ENCODE measurements at places on chromosomes 16 and 17.

- H3K27ac ChIP-seq = peak overlapping the region; percentile 64
- H3K27me3 ChIP-seq = no peaks in the 10 kb centered on the region
- peak; percentile 73 for DNase-seq
- H3K4me3 ChIP-seq = no peak overlapping the region
- peaks cover 24% of the 10 kb centered on the region for H3K4me1 ChIP-seq
Observed at GRCh38 chr16:19130852-19131824, 17.4 kb downstream of the ITPRIPL2 start.

GRCh38 chr17:8794636-8795035 lies 4.5 kb downstream of the MFSD6L start:
- no peaks in the 10 kb centered on the region for H3K36me3 ChIP-seq
- H3K27me3 ChIP-seq = peaks cover 21% of the 10 kb centered on the region
- no peak overlapping the region for H3K4me3 ChIP-seq
- no peak overlapping the region for H3K27ac ChIP-seq
- H3K4me1 ChIP-seq = peaks cover 9% of the 10 kb centered on the region
- no peak for DNase-seq

DNA sequence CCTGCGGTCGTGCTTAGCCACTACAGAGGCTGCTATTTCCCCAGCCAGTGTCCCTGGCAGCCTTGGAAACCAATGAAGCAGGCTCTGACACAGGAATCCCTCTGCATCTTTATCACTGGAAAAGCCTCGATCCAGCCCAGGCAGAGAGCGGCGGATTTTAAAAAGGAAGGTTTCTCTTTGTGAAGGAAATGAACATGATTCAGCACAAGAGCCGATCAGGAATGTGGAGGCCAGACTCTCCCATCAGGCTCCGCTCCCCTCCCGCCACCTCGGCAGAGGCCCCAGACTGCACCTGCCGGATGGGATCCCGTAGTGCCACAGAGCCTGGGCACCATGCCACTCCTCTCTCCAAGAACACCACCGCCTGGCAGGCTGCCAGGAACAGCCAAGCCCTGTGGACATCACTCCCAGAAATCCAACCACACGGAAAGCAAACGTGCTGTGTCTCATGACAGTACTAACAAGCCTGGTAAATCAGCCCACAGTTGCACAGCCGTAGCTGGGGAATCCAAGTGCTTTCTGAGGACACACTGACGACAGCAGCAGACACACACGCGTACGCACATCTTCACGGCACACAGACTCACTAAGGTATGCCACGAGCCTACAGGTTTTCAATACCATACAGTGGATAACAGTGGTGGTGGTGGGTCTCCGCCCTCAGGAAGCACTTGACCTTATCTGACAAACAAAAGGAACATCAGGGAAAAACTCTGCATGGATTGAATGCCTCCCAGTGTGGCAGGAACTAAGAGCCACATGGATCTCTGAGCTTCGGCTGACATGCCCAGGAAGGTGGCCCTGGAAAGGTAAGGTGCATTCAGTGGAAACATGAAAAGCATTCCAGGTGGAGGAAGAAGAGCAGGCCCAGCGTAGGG lies 5.4 kb downstream of the LRRC75A start:
- peak overlapping the region; percentile 21 for H3K4me3 ChIP-seq
- no peaks in the 10 kb centered on the region for H3K4me1 ChIP-seq
- peak overlapping the region; percentile 58 for H3K27ac ChIP-seq

GRCh38 chr16:85696781-85697180 lies 8.0 kb upstream of the GINS2 start:
- no peak overlapping the region for H3K27ac ChIP-seq
- no peak for DNase-seq
- H3K27me3 ChIP-seq = no peaks in the 10 kb centered on the region
- H3K4me3 ChIP-seq = no peak overlapping the region

DNA sequence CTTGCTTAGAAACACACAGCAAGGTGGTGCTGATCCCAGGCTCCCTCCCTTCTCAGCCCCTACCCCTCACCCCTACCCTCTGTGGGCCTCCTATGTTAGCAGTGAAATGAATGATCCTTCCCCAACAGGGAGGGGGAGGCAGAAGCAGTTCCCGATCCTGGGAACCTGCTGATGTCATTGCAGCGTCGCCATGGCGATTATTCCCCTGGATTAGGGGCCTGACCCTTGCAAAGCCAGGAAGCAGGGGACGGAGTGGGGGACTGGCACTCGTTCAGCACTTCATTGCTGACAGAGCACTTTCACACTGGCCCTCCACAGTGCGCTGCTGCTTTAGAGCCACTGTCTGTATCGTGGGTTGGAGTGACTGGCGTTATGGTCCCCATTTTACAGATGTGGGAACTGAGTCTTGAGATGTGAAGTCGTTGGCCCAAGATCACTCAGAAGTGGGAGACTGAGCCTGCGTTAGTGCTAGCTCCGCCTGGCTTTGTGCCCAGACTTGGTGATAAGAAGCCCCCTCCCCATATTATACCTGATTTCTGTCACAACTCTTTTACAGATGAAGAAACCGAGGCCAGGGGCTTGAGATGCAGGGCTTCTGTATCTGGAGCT lies 26.6 kb downstream of the LASP1 start:
- H3K4me3 ChIP-seq = no peak overlapping the region
- DNase-seq = no peak
- H3K4me1 ChIP-seq = peaks cover 82% of the 10 kb centered on the region
- peaks cover 39% of the 10 kb centered on the region for H3K36me3 ChIP-seq
- no peaks in the 10 kb centered on the region for H3K27me3 ChIP-seq

DNA sequence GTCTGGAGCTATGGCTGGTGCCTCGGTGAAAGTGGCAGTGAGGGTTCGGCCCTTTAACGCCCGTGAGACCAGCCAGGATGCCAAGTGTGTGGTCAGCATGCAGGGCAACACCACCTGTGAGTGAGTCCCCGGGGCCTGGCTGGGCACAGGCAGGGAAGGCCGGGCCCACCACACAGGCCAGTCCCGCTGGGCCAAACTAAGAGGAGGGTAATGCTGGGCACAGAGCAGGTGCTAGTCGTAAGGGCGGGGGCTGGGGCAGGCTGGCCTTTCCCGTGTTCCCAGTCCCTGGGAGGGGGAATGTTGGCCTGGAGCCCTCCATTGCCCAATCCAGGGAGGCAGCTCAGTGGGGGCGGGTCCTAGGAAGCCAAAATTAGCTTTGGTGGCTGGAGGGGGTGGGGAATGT lies 2.5 kb downstream of the KIF1C start:
- H3K27me3 ChIP-seq = no peaks in the 10 kb centered on the region
- DNase-seq = peak; percentile 82
- no peaks in the 10 kb centered on the region for H3K4me1 ChIP-seq

GRCh38 chr17:31917065-31917529 lies 15.6 kb upstream of the UTP6 start:
- no peaks in the 10 kb centered on the region for H3K4me1 ChIP-seq
- no peak overlapping the region for H3K4me3 ChIP-seq
- H3K27me3 ChIP-seq = peaks cover 4% of the 10 kb centered on the region
- no peak overlapping the region for H3K27ac ChIP-seq
- DNase-seq = no peak

DNA sequence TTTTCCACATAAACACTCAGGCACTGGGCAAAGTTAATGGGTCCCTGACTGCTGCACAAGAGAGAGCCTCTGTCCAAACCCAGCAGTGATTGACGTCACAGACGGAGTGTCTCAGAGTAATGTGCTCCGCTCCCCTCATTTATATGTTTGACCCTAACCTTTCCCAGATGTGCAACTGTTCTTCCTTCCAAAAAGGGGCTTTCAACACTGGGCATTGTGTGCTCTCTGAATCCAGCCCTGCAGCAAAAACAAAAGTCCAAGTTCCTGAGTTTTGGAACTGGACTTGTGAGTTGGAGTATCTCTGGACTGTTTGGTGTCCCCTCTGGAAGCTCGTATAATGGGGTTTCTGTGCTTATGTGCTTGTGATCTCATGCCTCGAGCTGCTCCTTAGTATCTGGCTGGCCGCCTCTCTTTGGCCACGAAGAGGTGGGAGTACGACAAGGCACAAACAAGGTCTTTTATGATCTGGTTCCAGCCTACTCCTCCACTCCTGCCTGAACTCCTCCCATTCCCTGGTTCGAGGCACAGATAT lies 76.4 kb upstream of the SMIM36 start:
- no peaks in the 10 kb centered on the region for H3K4me1 ChIP-seq
- H3K36me3 ChIP-seq = no peaks in the 10 kb centered on the region
- DNase-seq = no peak
- H3K4me3 ChIP-seq = no peak overlapping the region

GRCh38 chr17:59652119-59652518 lies 32.4 kb downstream of the CLTC start:
- H3K27me3 ChIP-seq = no peaks in the 10 kb centered on the region
- no peaks in the 10 kb centered on the region for H3K4me1 ChIP-seq
- peaks cover 70% of the 10 kb centered on the region for H3K36me3 ChIP-seq
- DNase-seq = no peak

DNA sequence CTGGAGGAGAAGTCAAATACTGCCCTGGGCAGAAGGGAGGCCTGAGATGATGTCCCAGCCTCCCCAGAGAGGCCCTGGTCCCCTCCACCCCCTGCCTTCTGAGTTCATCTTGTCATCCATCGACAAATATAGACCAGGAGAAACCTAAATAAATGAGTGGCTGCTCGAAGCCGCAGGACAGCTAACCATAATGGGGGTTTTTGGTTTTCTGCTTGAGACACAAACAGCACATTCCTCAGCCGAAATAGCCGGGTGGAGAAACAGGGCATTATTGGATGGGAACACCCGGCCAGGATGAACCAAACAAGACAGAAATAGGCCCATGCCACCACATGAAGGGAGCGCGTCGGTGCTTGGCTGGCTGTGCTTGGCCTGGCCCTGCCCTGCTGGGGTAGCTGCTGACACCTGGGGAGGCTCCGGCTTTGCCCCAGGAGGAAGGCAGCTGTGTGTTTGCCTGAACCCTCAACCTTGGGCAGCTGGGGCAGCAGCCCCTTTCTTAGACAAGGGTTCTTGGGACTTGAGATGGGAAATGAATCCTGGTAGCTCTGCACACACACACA lies 188.1 kb downstream of the IRX5 start:
- no peak overlapping the region for H3K4me3 ChIP-seq
- peaks cover 21% of the 10 kb centered on the region for H3K4me1 ChIP-seq
- no peaks in the 10 kb centered on the region for H3K36me3 ChIP-seq
- DNase-seq = peak; percentile 57

DNA sequence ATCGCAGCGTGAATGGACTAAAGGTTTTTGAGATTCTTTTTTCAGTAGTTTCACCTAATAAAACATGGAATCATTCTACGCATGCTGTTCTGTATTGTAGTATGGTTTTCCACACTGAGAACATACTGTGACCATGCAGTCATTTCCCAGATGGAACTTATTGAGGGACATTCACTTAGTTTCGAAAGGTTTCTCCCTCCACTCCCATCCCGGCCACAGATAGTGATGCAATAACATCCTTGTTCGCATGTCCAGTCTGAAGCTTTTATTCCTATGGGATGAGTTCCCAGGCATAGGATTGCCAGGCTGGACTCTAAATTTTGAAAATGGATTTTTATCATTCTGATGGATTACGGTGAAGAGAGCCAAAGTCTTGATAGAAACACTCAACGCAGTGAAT lies 420.4 kb downstream of the WWOX start:
- DNase-seq = no peak
- H3K36me3 ChIP-seq = no peaks in the 10 kb centered on the region
- H3K4me1 ChIP-seq = no peaks in the 10 kb centered on the region

- no peak overlapping the region for H3K4me3 ChIP-seq
- H3K36me3 ChIP-seq = peaks cover 59% of the 10 kb centered on the region
- H3K27ac ChIP-seq = no peak overlapping the region
Observed at GRCh38 chr17:1506649-1507267, 9.7 kb downstream of the INPP5K start.

DNA sequence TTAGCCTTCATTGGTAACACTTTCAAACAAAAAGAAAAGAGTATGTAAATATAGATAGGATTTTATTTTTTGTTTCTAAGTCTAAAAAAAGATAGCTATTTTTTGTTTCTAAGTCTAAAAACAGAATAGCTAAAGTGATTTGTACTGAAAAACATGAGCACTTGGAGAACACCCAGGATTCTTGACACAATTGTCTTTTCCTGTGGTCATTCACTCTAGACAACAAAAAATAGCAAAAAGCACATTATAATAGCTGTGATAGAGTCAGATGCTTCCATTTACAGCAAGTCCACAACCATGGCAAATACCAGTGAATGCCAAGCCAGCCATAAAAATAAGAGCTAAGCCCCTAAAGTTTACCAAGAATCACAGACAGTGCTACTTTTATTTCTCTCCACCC lies 36.7 kb downstream of the SKAP1 start:
- H3K4me1 ChIP-seq = peaks cover 18% of the 10 kb centered on the region
- H3K4me3 ChIP-seq = no peak overlapping the region
- DNase-seq = no peak
- no peaks in the 10 kb centered on the region for H3K36me3 ChIP-seq

DNA sequence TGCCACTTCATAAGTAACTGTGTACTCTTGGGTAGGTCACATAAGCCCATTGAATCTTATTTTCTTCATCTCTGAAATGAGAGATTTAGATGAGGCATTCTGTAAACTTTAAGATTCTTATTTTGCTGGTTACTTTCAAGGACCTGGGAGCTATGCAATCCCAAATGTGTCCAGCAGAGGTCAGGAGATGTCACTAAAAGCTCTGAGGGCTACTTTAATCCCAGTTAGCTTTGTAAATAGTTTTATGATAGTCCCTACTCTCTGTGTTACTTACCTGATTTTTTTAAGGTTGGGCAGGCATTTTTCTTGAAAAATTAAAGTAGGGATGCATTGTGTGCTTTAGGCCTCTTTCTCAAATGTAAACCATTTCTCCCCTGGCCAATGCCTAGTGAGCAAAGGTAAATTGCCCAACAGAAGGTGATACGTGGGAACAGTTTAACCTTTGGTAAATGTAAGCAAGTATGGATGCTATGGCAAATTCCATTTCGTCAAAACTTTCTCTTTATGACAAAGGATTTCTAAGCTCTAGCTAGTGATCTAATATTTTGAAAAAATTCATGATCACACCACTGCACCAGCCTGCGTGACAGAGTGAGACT lies 57.1 kb upstream of the WSB1 start:
- peak overlapping the region; percentile 3 for H3K27ac ChIP-seq
- no peaks in the 10 kb centered on the region for H3K4me1 ChIP-seq
- H3K4me3 ChIP-seq = no peak overlapping the region
- no peaks in the 10 kb centered on the region for H3K36me3 ChIP-seq

DNA sequence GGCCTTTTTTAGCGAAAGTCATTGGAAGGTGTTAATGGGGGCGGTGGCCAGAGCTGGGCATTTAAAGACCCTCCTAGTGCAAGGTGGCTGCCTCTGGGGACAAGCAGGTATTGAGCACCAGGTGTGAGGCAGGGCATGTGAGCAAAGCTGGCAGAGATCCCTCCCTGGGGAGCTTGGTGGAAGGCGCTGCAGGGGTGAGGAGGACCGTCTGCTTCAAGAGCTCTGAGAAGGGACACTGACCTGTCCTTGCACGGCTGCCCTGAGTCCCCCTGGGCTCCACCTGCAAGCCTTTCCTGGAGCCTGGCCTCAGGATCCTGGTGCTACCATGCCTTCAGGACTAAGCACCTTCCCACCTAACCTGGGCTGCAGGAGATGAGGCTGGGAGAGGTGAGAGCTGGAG lies 127.0 kb upstream of the CIBAR2 start:
- no peaks in the 10 kb centered on the region for H3K27me3 ChIP-seq
- H3K36me3 ChIP-seq = no peaks in the 10 kb centered on the region
- H3K4me3 ChIP-seq = no peak overlapping the region
- H3K4me1 ChIP-seq = peaks cover 48% of the 10 kb centered on the region
- DNase-seq = no peak

- no peaks in the 10 kb centered on the region for H3K36me3 ChIP-seq
- H3K4me3 ChIP-seq = no peak overlapping the region
- H3K27ac ChIP-seq = no peak overlapping the region
- H3K27me3 ChIP-seq = no peaks in the 10 kb centered on the region
- H3K4me1 ChIP-seq = no peaks in the 10 kb centered on the region
- no peak for DNase-seq
Observed at GRCh38 chr17:40810494-40810893, 10.7 kb upstream of the KRT28 start.

All from tibial artery (tissue), 4 donors.